Activated T-helper 9 cell treated with anti-CD3 and anti-CD28 coated beads, Interleukin-2, amount 50 U/mL, for 16 hours (primary cell): ENCODE measurements at places on chromosomes 3 and 15.

- DNase-seq: no peak
These were observed 227.2 kb upstream of the GPR149 start for GRCh38 chr3:154657218-154657617.

GRCh38 chr3:54206874-54207273 is 84.5 kb downstream of the CACNA2D3 start:
- DNase-seq: no peak

- DNase-seq: no peak
These were observed 92.5 kb downstream of the EPHB1 start for GRCh38 chr3:134887536-134887935.

DNA sequence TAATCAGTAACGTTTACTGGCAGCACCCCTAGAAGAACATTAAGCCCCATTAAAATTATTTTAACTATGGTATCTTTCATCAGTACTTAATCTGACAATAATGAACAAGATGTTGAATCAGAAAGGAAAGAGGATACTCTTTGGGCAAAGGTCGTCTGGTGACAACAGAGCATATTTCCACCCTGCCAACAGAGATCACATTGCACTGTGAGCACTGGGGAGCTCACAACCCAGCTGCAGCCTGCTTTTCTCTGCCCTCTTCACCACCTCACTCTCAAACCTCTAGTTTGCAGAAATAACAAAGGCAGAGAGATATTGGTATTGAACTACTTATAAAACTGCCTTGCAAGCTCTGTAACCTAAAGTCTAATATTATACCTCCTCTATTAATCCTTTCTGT is 130.0 kb downstream of the FBN1 start:
- no peak for DNase-seq

DNA sequence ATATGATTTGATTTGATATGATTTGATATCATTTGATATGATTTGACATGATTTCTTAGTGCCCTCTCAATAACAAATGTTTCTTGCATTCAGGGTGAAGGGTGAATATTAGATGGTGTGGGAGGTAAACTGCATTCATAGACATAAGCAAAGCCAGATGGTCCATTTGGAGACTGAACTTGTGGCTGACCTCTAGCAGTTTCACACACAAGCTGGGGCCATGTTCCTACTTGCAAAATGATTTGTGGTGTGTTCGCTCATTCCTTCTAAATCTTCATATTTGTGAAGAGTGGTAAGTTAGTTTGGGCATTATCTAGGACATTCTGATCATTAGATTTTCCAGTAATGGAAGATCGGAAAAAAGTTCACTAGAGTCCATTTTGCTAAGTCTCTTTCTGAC is 40.5 kb upstream of the CCR4 start:
- no peak for DNase-seq

GRCh38 chr3:143208976-143209714 is 89.6 kb downstream of the CHST2 start:
- no peak for DNase-seq

- DNase-seq: peak; percentile 58
These were observed at the start of gene HCLS1 for GRCh38 chr3:121660356-121661171. TSS of gene HCLS1 (minus strand) at chr3:121660903. CDS start at chr3:121658347, 2,556 bp downstream.

- DNase-seq: no peak
These were observed 276.7 kb downstream of the CNTN4 start for GRCh38 chr3:2375376-2375775.

GRCh38 chr3:32237670-32238452 is 619 bp upstream of the CMTM8 start:
- no peak for DNase-seq

DNA sequence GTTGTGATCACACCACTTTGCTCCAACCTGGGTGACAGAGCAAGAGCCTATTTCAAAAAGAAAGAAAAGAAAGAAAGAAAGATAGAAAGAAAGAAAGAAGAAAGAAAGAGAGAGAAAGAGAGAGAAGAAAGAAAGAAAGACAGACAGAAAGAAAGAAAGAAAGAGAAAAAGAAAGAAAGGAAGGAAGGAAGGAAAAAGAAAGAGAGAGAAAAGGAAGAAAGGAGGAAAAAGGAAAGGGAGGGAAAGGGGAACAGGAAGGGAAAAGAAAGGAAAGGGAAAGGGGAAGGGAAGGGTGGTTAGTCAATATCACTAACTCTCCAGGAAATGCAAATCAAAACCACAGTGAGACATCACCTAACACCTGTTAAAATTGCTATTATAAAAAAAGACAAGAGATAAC is 18.2 kb downstream of the OR5K4 start:
- no peak for DNase-seq

GRCh38 chr15:36769098-36769497 is 189.7 kb downstream of the CDIN1 start:
- no peak for DNase-seq

DNA sequence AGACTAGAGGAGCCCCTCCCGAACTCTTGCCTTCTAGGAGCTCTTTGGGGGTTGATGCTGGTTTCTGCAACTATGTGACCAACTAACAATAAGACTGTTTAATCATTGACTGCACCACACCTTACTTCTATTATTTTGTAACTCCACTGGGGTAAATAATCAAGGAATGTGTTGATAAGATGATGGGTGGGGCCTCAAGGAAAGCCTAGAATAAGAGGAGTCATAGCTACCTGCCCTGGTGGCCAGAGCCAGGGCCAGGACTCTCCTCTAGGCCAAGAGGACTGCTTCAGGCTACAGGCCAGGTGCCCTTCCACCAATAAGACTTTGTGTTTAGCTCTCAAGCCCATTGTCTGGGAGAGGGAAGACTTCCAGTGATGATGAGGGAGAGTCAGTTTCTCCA is 41.2 kb upstream of the PIAS1 start:
- no peak for DNase-seq

DNA sequence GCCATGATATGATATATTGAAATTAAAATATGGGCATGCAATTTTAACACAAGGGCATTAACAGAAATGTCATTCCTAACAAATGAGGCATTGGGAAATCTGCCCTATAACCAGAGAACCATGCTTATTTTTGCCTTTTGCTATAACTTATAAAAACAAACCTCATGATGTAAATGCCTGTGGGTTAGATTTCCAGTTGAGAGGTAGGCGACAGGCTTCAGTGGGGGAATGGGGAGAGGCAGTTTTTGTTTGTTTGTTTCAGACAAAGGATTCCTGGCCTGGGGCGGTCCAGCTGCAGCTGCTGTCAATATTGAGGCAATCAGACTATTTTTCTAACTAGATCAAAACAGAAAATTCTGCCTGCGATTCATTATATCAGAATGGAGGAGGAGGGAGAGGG is 490.4 kb upstream of the CFAP20DC start:
- DNase-seq: no peak

GRCh38 chr15:64152507-64153387 is 1.2 kb downstream of the SNX22 start:
- DNase-seq: no peak

GRCh38 chr15:93182703-93183205 is 93.7 kb upstream of the RGMA start:
- DNase-seq: no peak

- no peak for DNase-seq
These were observed 49.9 kb downstream of the PARP15 start for GRCh38 chr3:122627301-122627700.

- DNase-seq: no peak
These were observed 191.2 kb downstream of the SEMA6D start for GRCh38 chr15:47908486-47908885.

- no peak for DNase-seq
These were observed 71.0 kb downstream of the SOX14 start for GRCh38 chr3:137835096-137835495.

- DNase-seq: no peak
These were observed 944 bp upstream of the EIF4E3 start for GRCh38 chr3:71726146-71726545.

GRCh38 chr15:63610209-63610841 is 13.1 kb downstream of the FBXL22 start:
- DNase-seq: peak; percentile 53

GRCh38 chr3:177195242-177195991 is 1.9 kb downstream of the TBL1XR1 start:
- no peak for DNase-seq

DNA sequence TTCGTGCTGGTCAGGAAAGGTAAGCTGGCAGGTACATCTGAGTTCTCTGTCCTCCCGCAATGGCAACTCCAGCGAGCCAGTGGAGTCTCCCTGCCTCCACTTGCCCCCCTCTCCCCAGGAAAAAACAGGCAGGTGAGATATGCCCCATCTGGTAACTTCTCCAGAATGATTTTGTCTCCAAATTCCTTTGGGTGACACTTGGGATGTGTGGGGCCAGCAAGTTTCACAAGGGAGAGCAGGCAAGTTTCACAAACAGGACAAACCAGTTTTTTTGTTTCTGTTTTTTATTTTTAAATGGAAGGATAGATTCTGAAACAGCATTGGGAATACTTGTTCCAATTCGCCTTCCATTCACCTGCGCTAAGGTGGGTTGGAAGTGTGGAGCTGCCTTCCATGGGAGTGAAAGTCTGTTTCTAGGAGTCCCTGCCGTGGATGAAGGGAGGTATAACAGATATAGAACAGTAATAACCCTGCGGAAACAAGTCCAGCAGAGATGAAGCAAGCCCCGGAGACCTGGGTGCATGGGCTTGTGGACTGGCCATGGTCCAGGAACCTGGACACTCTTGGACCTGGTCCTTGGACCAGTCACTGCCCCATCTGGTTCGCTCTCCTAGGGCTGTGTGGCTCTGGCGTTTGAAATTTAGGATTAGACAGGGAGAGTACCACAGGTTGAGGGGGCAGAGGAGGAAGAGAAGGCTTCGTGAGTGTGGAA is 22.9 kb upstream of the KIF23 start:
- DNase-seq: no peak

DNA sequence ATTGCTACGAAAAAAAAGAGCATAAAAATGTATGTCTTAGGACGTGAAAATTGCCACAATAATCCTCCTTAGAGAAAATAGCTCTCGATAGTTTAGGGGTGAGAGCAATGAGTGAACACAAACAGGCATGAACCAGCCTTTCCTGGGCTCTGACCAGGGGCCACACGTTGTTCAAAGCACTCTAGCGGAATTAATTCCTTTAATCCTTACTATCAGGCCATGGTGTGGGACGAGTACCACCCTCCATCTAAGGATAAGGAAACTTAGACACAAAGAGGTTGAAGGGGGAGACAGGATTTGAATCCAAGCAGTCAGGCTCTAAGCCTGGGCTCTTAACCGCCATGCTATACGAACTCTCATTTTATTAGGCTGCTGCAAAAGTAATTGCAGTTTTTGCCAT is 81.9 kb upstream of the CACNA2D3 start:
- no peak for DNase-seq
